ENCODE measurements at places on chromosomes 5 and 9.

DNA sequence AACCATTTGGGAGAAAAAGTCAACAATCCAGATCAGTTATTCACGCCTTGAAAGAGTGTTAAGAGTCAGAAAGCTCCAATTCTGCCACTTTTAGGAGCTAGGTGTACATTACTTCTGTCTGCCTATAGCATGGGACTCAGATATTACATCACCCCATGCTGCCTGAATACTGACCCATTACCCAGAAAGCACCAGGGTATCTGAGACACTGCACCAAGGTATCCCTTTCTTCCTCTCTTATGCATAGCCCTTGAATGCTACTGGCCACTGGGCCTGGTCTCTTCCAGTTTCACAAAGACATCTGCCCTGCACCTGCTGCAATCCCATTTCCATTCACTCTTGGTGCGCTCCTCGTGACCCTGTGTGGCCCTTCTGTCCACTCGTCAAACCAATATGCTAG, 2.6 kb downstream of the STRBP start:
- no peak for DNase-seq

GRCh38 chr9:70133253-70134208, 89.9 kb downstream of the MAMDC2 start:
- DNase-seq: no peak

DNA sequence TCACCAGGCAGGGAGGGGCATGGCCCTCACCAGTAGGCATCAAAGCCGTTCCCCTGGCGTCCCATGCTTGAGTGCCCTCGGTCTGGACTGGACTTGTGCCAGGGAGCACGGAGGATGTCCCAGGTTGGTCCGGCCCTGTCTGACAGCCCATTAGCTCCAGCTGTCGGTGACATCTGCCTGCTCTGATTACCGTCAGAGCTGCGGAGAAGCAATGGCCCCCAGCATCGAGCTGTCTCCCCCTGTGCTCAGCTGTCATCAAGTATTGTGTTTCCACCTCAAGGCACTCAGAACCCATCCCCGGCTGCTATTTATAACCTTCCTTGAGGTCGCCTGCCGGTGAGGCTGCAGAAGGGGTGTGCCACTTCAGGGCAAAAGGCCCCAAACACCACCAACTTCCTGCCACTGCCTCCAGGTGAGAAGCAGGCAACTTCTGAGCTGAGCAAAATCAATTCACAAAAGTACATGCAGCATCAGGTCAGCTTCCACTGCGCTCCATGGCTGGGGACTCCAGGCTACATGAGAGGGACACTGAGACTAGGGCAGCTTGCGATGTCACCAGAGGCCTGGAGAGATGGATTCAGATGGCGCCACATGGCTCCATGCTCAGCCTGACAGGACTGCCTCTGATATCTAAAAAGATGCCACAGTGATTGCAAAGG, 142.7 kb downstream of the C5orf15 start:
- DNase-seq: peak; percentile 4

- no peak for DNase-seq
Observed at GRCh38 chr5:89946508-89946907, 463.0 kb downstream of the CETN3 start.

DNA sequence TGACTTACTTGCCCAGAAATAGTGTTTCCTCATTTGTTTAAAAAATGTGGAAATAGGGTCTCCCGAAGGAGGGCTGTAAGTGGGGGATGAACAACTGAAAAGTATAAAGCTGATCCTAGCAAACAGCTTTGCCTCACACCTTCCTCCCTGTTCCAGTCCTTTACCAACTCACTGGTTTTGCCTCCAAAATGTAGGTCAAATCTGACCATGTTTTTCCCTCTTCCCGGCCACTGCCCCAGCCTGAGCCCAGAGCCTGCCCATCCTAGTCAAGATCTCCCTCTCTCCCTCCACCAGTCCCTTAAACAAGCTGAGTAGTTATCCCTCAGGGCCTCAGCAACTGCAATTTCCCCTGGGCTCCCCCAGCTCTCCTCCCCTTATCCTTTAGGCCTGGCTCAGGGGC, 82.4 kb upstream of the FBXW11 start:
- DNase-seq: no peak

DNA sequence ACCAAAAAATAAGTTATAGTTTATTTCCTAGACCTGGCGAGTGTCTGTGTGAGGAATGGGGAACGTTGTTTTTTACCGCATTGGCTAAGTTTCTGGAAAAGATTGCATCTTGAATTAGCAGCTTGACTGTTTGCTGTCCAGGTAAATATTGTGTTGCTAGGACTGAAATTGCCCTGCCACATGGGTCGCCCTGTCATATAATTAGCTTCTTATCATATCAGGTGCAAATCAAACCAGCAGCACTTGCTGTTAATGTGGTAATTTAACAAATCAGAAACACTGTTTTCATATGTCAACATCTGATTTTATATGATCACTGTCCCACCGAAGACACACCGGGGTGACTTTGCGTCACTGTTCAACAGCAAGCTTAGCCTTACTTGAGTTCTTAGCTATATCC, 63.7 kb upstream of the ZNF622 start:
- peak; percentile 79 for DNase-seq
